Right lung (tissue), 10 donors: ENCODE measurements at places on chromosomes 3 and 15. TPM values are rescaled to one million over a fixed set of nuclear protein-coding genes. Genes with fewer than 3 reads are reported as not detected.

Gene SLC28A2
- polyA plus RNA-seq = 0.25 TPM

Gene CLDN11
- 7.6 TPM for polyA plus RNA-seq

Gene PTX3
- 23.2 TPM for polyA plus RNA-seq

Gene ZXDC
- polyA plus RNA-seq = 28.3 TPM

Gene HRG
- polyA plus RNA-seq = not detected

Gene UACA
- polyA plus RNA-seq = 131 TPM

Gene CLDN16
- 0.27 TPM for polyA plus RNA-seq

Gene SCN11A
- polyA plus RNA-seq = 0.73 TPM

Gene RTP1
- not detected for polyA plus RNA-seq

DNA sequence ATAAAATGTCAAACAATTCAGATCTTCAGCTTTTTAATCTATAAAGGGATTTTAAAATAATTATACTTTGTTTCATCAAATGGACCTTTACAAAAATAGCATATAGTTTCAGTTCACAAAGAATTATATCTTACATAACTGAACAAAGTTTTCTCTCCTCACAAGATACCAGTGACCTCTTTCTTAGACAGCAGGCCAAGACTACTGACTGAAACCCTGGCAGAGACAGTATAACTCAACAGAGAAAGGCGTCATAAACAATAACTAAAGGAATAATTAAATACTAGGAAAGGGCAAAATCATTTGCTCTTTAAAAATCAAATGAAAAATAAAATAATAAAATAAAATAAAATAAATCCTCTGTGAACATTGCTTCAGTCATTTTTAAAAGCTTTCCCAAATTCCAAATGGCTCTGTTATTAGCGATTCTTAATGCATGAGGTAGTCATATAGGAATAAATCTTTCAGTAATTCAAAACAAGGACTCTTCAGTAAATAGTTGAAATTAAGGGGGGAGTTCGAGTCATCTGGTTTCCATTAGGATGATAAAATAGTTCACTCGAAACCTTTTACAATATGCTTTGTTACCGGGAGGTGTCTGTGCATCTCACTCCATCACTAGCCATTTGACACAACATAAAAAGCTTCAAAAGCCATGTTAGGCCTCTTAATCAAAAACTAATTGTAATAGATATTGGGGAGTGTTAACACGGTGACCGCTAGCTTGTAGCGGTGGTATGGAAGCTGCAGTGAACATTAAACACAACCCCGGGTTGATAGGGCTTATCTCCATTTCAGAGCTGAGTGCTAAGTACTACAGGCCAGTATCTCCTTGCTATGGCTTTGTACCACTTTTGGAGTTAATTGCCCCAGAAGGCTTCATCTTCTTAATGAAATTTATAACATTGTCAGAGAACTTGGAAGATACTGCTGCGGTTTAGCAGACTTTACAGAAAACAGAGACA is 142.9 kb upstream of the NR2F2 start:
- no peak for DNase-seq

- peak; percentile 63 for DNase-seq
These were observed at the start of gene DNAH12 for GRCh38 chr3:57544181-57545125. Gene DNAH12, minus strand, starts transcription at chr3:57544344. Its CDS starts 1,474 bp downstream, at chr3:57542870.

DNA sequence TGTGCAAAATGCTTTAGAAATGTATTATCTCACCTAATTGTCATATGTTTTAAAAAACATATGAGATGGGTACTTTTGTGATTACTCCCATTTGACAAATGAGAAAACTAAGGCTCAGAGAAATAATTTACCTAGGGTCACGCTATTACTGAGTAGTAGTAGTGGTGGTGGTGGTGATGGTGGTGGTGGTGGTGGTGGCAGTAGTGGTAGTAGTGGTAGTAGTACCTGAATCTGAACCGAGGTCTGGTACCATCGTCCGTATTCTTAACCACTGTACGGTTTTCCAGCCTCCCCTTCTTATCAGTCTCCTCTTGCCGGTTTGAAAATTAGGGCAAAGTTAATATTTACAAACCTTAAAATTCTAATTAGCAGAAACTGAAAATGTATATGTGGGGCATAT is 102.4 kb downstream of the KLHL25 start:
- no peak for DNase-seq

DNA sequence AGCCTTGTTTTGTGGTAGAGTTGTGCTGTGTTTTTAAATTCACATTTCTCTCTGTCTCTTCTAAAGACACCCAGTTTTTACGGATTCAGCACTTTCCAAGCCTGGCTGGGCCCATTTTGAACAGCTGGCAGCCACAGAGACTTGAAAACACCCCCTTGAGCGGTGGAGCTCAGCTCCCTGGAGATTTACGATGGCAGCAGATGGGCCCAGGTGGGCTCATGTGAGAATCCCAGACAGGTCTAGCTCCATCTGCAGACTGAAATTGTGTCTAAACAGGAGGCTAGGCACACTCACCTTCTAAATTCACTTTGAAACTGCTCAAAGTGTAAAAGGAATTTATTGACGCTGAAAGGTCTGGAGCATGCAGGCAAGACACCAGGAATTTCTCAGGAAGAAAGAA is 232.0 kb upstream of the HES1 start:
- no peak for DNase-seq

- DNase-seq = no peak
These were observed 7.5 kb downstream of the CSNK1G1 start for GRCh38 chr15:64348455-64348854.

- no peak for DNase-seq
These were observed 86.5 kb downstream of the B3GNT5 start for GRCh38 chr3:183339461-183340086.

DNA sequence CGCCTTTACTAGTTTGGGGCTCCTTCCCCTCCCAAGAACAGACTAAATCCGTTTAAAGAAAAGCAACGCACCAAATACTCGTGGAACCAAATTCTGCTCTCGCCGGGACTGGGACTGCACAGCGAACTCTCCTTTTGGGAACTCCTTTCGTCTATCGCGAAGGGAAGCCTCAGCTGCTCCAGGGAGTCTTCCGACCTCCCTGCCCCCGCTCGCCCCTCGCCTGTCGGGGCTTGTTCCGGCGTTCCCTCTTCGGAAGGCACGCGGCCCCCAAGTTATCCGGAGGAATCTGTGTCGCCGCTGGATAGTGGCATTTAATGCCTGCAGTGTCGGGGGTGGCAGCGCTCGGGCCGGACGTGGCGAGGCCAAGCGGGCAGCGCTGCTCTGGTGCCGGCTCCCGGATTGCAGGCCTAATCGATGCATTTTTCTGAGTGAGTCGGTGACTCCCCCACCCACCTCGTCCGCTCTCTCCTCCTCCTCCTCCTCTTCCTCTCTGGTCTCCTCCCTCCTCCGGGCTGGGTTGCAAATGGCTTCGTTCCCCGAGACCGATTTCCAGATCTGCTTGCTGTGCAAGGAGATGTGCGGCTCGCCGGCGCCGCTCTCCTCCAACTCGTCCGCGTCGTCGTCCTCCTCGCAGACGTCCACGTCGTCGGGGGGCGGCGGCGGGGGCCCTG is at the start of gene TRIM71:
Gene TRIM71 (plus strand): TSS at position 440 of the 671 bp plus-strand sequence. CDS start 84 bp downstream, at position 524.
- no peak for DNase-seq

GRCh38 chr15:70017025-70017424 is 80.7 kb downstream of the TLE3 start:
- DNase-seq = no peak

GRCh38 chr3:53109190-53109589 is 21.0 kb downstream of the RFT1 start:
- DNase-seq = no peak

GRCh38 chr3:138938056-138938876 is 8.7 kb downstream of the FOXL2 start:
- no peak for DNase-seq

GRCh38 chr3:15096046-15096445 is 2.9 kb downstream of the RBSN start:
- DNase-seq = no peak

DNA sequence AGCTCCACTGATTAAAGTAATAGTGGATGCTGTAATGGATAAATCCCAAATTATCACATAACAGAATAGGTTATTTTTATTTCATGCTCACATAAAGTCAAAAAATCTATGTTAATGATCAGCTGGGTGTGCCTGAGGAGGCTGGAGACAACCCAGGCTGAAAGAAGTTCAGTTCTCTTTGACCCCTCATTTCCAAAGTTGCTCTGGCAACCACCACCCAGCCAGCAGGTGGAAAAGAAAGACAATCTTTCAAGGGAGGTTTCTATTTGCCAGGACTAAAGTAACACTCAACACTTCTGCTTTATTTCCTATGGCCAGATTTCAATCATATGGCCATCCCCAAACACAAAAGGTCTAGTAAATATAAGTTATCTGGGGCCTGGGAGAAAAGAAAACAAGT is 48.8 kb upstream of the ANKRD28 start:
- DNase-seq = no peak

DNA sequence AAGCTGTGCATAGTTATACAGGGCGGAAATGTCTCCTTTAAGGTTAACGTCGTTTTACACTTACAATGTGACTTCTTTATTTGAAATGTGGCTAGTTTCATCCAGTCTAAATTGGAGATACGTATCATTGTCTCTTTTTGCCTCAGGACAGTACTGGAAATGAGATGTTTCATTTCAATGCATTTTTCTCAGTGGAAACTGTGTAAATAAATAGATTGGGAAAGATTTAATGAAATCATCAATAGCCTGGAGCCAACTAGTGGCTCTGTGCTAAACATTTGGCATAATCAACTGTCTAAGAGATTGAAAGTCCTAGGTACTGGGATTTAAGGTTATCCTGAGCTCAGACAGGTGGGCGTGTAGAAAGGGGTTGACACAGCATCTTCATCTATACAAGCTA is 691.5 kb upstream of the CCDC54 start:
- no peak for DNase-seq

- no peak for DNase-seq
These were observed 14.3 kb downstream of the FLNB start for GRCh38 chr3:58022490-58022889.

DNA sequence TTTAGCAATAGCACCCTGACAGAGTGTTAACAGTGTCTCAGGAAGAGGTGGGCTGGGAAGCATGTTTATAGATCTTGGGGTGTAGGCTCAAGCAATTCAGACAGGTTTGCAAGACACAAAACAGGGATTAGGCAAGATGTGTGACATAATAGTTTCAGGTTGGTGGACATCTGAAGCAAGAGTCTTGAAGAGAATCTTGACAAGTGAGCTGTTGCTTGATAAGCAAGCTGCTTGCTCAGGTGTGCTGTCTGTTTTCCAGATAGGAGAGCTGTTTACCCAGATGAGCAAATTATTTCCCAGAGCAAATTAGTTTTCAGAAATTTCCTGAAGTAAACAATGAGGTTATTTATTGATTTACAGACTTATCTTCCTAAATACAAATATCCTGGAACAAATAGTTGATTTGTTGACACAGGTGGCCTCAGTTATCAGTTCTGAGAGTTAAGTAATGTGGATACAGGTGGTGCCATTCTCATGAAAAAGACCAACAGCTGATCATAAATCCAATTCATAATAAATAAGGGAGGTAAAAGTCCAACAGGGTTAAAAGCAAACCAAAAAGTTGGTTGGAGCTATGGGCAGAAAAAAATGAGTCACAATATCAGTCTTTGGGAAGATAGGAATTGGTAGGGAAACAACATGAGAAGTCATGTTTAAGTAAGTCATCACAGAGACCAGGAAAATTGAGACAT is 437.3 kb downstream of the TBL1XR1 start:
- no peak for DNase-seq

GRCh38 chr3:135125171-135125801 is 330.2 kb downstream of the EPHB1 start:
- peak; percentile 32 for DNase-seq
